CD4-positive, alpha-beta T cell treated with Interleukin-6 at 100 ng/mL for 8 hours (primary cell): ENCODE measurements at places on chromosomes 1 and 21.
A peak's percentile ranks its signal among the peaks of the same experiment; 100 is the strongest.

DNA sequence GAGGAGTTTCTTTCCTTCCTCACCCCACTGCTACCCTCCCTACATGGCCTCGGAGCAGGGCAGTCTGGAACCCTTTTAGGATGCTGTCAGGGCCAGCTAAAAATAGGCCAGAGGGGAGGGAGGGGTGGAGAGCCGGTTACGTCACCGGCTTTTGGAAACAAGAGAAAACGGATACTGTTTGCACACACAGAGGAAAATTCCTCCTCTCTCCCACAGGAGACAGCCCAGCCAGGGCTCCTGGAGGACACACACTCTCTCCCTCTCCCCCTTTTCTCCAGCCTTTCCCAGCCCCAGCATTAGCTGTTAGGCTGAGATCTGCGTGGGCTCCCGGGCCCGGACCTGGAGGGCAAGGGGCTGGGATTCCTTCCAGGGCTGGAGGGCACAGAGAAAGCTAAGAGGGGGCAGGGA, 20.0 kb upstream of the ALDH4A1 start:
- no peak for DNase-seq

DNA sequence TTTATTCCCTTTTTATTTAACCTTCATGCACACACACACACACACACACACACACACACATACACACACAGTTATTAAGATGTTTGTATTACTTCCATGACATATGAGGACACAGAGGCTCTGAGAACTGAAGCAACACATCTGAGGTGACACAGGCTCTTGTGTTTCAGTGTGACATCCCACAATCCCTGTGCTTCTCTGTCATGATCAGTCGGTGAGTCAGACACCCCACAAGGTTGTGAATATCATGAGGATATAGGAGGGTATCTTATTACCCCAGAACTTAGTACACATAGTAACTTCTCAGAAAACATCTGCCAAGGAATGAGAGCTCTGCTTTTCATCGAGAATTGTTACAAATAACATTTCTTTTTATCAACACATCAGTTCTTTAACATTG, 459.3 kb downstream of the PLPP3 start:
- DNase-seq, result no peak

DNA sequence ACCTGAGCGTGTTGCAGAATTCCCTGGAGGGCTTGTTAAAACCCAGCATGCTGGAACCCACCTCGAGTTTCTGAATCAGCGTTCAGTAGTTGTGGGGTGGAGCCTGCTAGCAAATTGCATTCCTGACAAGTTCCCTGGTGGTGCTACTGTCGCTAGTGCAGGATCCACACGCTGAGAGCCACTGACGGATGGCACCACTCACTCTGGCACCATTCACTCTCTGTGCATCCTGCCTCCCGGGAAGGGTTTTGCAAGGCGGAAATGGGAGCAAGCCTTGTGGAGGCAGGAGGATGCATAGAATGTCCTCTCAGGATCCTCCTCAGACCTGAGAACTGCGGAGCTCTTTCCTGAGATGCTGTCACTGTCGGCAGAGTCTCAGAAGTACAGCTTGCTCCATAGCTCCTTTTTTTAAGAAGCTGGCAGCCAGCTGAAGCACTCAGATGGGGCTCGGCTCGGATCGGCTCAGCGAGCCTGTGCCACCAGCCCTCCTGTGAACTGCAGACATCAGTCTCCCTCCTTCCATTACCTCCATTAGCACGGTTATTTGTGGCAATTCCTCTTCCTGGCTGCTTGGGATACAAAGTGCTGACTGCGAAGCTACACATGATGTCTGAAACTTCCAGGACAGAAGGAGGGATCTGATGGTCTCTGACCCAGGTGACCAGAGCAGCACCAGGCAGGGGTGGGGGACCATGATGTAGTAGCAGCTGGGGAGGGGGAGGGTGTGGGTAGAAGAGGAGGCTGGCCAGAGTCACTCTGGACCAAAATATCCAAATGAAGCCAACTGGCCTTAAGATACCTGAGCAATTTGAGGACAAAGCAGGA, 89.6 kb downstream of the C1orf94 start:
- DNase-seq, result no peak

DNA sequence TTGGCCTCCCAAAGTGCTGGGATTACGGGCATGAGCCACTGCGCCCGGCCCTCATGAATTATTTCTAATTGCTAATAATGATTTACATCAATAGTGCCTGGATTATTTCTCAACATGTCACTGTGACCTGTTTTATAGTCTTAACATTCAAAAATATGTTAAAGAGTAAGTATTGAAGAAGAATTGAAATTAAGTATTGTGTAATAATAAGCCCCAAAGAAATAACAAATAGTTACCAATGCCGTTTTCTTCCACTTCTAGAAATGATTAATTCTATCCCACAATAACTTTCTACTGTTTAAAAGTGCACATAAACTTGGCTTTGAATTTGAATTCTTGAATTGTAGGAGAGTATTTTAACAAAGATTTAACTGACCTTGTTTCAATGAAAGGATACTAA, 19.5 kb downstream of the SPATA17 start:
- no peak for DNase-seq

GRCh38 chr1:39434797-39435395, 56.5 kb upstream of the BMP8A start:
- DNase-seq, result no peak

GRCh38 chr1:204446413-204447111, 34.9 kb upstream of the PPP1R15B start:
- peak; percentile 80 for DNase-seq

DNA sequence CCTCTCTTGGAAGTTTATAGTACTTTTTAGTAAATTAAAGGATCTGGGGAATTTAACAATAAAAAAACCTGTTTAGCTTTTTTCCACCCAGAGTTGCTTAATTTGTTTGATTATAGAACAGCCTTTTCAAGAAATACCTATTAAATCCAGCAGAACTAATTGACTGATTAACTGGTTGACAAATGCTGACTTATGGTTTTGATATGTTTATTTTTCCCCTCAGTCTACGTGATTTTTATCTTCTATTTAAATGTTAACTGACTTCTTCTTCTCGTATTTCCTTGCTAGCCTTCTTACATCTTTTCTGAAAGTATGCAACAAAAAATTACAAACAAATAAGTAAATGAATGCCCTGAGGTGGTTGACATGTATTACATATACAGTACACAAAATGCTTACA, 302.9 kb upstream of the SPAG17 start:
- DNase-seq, result no peak

DNA sequence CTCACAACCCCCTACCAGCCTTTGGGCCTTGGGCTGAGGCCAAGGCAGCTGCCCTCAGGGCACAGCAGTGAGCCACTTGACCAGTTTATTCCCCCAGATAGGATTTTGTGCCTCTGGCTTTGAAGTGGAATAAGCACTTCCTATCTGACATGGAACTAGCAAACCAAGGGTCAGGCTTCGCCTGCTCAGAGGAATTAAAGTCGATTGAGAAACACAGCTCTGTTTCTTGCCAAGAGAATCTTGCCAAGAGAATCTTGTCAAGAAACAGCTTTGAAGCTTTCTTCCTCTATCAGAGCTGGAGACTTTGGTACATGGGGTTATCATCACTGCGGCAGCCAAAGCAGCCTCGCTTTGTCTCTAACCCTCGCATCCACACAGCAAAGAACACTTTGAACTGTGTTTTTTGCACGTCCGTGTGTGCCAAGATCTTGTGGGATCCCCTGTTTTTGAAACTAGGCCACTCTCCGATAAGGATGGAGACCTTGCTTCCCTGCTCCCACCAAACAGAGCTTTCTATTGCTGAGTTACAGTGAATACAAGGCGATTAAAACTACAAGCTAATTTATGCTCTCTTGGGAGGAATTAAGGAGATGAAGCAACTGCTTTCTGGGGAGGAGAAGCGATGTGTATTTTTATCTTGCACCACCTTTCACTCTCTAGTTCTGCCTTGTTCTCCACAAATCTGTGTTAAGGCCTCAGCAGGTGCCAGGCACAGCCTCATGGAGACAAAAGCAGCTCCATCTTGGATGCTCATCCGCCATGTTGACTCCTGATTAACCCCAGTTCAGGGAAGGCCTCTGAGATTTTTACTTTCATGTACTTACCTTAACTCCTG, 67.3 kb downstream of the RHOU start:
- no peak for DNase-seq

DNA sequence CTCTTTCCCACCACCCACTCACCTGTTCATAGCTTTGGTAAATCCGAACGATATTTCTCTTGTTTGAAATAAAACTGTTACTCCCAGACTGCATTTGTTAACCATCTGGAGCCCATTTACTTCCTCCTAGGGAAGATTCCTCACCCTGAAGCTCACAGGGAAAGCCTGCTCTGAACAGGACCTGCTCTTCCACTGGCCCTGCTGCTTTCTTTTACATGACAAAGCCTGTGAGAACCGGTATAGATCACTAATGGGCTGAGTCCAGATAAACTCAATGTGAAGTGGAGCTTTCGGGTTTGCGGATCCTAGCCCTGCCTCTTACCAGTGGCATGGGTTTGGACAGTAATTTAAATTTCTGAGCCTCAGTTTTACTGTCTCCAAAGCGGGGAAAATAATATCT, 45.2 kb downstream of the FAM163A start:
- DNase-seq, result no peak

GRCh38 chr1:18304151-18304869, 176.4 kb upstream of the KLHDC7A start:
- DNase-seq, result no peak

GRCh38 chr1:161115132-161115711, 2.6 kb downstream of the PFDN2 start:
- peak; percentile 11 for DNase-seq

DNA sequence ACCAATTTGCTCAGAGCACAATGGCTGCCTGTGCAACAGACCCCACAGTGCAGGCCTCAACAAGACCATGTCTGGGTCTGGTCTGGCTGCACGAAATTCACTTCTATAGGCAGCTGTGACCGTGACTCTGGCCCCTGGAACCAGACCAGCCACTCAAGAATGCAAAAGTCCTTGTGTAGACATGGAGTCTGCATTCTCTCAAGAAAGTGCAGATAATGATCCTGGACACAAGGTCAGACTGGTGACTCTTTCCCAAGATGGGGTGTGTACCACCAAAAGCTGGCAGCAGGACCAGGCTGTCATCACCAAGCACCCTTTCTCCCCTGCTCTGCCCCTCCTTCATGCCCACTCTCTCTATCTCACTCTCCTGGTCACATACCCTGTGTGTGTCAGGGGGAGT, 7.1 kb upstream of the METTL25B start:
- DNase-seq, result no peak

DNA sequence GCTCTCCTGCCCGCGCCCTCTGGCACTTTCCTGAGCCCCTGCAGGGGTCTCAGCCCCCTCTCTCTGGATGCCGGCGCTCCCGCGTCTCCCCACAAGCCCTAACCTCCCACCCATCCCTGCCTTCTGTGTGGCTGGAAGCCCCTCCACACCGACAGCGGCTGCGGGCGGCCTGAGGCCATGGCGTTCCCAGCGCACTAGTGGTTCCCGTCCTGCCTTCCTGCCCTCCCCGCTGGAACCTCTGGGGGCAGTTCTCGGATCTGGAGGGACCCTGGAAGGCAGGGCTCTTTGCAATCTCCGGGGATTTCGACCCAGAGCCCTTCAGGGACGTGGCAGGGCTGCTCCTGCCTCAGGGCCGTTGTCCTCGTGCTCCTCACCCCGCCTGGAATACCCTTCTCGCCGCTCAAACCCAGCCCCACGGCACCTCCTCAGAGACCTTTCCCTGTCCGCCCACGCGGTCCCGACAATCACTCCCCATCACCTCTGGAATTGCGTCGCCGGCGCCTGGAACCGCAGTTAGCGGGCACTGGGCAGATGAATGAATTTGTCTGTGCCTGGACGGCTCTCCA, 493 bp upstream of the ESPN start:
- DNase-seq, result no peak

DNA sequence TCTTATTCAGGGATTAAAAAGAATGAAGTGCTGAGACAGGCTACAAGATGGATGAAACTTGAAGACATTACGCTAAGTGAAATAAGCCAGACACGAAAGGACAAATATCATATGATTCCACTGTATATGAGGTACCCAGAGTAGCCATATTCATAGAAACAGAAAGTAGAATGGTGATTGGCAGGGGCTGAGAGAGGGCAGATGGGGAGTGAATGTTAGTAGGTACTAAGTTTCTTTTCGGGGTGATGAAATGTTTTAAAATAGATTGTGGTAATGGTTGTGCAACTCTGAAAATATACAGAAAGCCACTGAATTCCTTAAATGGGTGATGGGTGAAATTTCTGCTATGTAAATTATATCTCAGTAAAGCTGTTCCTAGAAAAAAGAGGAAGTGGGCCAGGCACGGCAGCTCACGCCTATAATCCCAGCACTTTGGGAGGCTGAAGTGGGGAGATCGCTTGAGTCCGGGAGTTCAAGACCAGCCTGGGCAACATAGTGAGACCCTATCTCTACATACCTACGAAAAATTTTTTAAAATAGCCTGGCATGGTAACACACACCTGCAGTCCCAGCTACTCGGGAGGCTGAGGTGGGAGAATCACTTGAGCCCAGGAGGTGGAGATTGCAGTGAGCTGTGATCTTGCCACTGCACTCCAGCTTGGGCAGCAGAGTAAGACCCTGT, 15.9 kb downstream of the SLC27A3 start:
- DNase-seq, result no peak

GRCh38 chr1:183824291-183824690, 19.4 kb downstream of the RGL1 start:
- no peak for DNase-seq

- no peak for DNase-seq
Measured at GRCh38 chr1:13792419-13792818, 92.4 kb downstream of the PRDM2 start.

- no peak for DNase-seq
Measured at GRCh38 chr1:155071701-155072100, 6.9 kb upstream of the EFNA3 start.

GRCh38 chr1:206925106-206925736, 3.5 kb upstream of the FCMR start:
- peak; percentile 62 for DNase-seq

DNA sequence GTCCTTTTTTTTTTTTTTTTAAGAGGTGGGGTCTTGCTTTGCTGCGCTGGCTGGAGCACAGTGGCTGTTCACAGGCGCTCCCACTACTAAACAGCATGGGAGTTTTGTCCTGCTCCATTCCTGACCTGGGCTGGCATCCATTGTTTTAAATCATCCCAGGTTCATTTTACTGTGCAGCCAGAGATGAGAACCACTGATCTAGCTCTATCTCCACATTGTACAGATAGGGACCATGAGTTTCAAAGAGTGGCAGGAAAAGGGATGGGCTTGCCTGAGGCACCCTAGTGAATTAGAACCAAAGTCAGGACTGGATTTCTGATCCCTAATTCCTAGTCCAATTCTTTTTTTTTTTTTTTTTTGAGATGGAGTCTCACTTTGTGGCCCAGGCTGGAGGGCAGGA, 7.2 kb upstream of the TMEM222 start:
- no peak for DNase-seq

DNA sequence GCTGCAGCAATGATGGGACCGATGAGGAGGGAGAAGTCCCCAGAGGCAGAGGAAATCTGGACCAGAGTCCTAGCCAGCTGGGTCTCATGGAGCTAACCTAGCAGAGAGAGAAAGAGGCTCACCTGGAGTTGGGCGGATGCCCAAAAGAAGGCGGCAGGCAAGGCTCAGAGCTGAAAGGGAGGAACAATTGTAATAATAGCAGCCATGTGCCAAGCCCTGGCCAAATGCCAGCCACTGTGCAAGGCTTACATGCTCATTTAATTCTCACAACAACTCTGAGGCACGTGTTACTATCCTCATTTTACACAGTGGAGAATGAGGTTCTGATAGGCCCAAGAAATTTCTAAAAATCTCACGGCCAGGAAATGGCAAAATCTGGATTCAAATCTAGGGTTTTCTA, 50.0 kb upstream of the ZNF648 start:
- no peak for DNase-seq

- DNase-seq, result no peak
Measured at GRCh38 chr1:164609089-164609488, 50.1 kb downstream of the PBX1 start.
